ENCODE measurements at places on chromosomes 7 and 10. TPM values are rescaled to one million over a fixed set of nuclear protein-coding genes. Genes with fewer than 3 reads are reported as not detected.

KIAA1549 gene
- 1.5 TPM for total RNA-seq

PTPN20 gene
- total RNA-seq, result not detected

ABCB1 gene
- 4.8 TPM for total RNA-seq

COBL gene
- total RNA-seq, result not detected

CRTAC1 gene
- not detected for total RNA-seq

CLDN3 gene
- not detected for total RNA-seq

RBM48 gene
- total RNA-seq, result 15.4 TPM

TRPV6 gene
- not detected for total RNA-seq

FAM25G gene
- total RNA-seq, result not detected

CHST3 gene
- not detected for total RNA-seq

CYP3A4 gene
- not detected for total RNA-seq

MRLN gene
- total RNA-seq, result not detected

PLEKHS1 gene
- not detected for total RNA-seq

MNX1 gene
- total RNA-seq, result not detected

CFTR gene
- total RNA-seq, result not detected

TRIM73 gene
- 8.3 TPM for total RNA-seq

PRF1 gene
- total RNA-seq, result 272 TPM

INHBA gene
- total RNA-seq, result not detected

PTF1A gene
- total RNA-seq, result not detected
